Lung (tissue), 17 donors: ENCODE measurements at places on chromosomes 7 and 10. TPM values are rescaled to one million over a fixed set of nuclear protein-coding genes. Genes with fewer than 3 reads are reported as not detected.

Gene KIFBP
- 11.5 TPM for polyA plus RNA-seq

Gene EN2
- polyA plus RNA-seq, result 0.02 TPM

Gene GIMAP2
- 10.7 TPM for polyA plus RNA-seq

Gene AGR2
- polyA plus RNA-seq, result 420 TPM

Gene CTNNA3
- under 0.01 TPM for polyA plus RNA-seq

Gene KIAA1549
- 0.83 TPM for polyA plus RNA-seq

Gene ZNF438
- 8.6 TPM for polyA plus RNA-seq

Gene IKZF1
- 16.3 TPM for polyA plus RNA-seq

Gene DPP6
- polyA plus RNA-seq, result 0.31 TPM

Gene HHEX
- polyA plus RNA-seq, result 15.3 TPM

Gene FAM13C
- 1.2 TPM for polyA plus RNA-seq

Gene CTAGE6
- 0.01 TPM for polyA plus RNA-seq

Gene RADIL
- polyA plus RNA-seq, result 3.7 TPM

Gene CYP26C1
- 0.06 TPM for polyA plus RNA-seq
